ENCODE measurements at places on chromosomes 16 and 17. TPM values are rescaled to one million over a fixed set of nuclear protein-coding genes. Genes with fewer than 3 reads are reported as not detected.

Gene HS3ST3B1
- total RNA-seq = not detected

Gene ATP2A1
- 8.3 TPM for total RNA-seq

Gene CBFA2T3
- 0.88 TPM for total RNA-seq

DNA sequence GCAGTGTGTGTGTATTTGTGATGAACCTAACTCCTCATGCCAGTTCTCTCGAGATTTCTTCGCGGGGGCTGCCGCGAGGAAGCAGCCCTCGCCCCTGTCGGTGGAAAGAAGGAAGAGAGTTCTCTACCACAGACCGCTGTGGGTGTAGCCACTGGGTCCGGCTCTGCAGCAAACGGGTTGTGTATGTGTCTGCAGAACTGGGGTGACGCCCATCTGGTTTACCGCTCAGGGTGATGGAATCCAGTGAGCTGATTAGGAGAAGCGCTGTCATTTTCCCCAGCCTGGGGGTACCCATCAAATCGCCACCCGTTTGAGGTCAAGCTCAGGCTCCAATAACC, 7.7 kb downstream of the CORO6 start:
- DNase-seq = no peak

- no peak for DNase-seq
These were observed 29.8 kb downstream of the ANKRD40 start for GRCh38 chr17:50677851-50678375.

GRCh38 chr16:24999856-25000461, 15.2 kb downstream of the ARHGAP17 start:
- DNase-seq = no peak

DNA sequence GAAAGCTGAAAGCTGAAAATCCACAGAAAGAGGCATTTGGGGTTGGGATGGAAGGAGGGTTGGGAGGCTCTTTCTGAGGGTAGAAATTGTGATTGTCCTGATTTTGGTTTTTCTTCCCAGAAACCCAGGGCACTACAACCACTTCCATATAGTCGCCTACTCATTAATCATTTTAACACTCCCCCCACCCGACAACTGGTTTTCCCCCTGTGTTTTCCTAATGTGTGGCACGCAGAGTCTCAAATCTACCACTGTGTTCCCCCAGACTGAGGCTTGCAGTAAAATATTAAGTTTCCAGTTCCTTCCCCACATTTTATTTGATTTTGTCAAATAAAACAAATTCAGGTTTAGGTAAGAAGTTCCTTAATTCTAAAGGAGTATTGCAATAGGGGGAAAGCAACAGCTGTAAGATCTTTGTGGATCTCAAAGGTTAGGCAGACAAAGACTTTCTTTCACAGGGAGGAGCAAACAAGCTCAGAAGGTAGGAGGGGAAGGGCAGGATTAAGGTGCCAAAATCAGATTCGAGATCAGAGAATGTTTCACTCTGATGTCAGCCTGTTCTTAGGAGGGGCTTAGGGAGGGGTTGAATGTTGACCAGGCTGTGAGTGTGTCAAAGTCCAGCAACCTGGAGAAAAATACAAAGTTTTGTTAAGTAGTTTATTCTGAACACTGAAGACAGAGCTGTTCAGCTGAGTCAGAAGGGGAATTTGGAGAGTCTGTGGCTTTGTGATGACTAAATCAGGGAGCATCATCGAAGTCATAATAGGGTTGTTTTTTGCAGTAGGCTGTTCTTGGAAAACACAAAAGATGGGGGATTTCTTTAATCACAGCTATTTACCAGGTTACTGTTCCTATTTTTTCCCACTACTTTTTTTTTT, 3.6 kb downstream of the ZNF267 start:
- no peak for DNase-seq
